ENCODE measurements at places on chromosomes 11 and 22.
A peak's percentile ranks its signal among the peaks of the same experiment; 100 is the strongest.

- DNase-seq, result no peak
These were observed 23.1 kb downstream of the FADD start for GRCh38 chr11:70226183-70226582.

DNA sequence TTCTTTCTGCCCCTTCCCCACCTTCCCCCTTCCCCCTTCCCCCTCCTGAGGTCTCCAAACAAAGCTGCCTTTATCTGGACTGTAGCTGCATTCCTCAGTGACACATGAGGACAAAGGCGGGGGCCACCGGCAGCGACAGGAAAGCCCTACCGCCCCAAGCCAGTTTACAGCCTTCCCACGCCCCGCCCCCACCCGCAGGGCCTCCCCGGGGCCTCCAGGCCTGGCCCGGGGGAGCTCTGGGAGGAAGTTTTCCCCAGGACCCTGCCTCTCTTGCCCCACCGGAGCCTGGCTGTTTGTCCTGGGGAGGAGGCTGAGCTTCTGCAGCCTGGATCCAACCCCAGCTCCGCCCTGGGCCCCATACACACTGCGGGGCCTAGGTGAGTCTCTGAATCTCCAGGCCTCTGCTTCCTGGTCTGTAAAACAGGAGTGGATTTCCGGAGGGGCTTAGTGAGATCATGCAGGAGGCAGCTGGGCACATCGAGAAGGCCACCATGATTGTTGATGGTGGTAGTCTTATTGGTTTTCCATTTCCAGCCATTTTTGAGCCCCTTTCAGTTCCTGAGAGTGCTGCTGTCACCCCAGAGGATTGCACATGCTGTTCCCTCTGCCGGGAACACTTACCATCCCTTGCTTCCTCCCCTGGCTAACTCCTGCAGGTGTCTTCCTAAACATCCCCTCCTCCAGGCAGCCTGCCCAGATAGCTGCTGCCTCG, 130.7 kb downstream of the MN1 start:
- no peak for DNase-seq

GRCh38 chr22:38085501-38085900, 1.5 kb upstream of the SLC16A8 start:
- no peak for DNase-seq

- DNase-seq, result no peak
These were observed 1058.9 kb upstream of the CCDC90B start for GRCh38 chr11:84345027-84345426.

GRCh38 chr11:116177521-116178210, 595.1 kb downstream of the BUD13 start:
- no peak for DNase-seq

GRCh38 chr22:46812788-46813187, 50.3 kb downstream of the TBC1D22A start:
- no peak for DNase-seq

DNA sequence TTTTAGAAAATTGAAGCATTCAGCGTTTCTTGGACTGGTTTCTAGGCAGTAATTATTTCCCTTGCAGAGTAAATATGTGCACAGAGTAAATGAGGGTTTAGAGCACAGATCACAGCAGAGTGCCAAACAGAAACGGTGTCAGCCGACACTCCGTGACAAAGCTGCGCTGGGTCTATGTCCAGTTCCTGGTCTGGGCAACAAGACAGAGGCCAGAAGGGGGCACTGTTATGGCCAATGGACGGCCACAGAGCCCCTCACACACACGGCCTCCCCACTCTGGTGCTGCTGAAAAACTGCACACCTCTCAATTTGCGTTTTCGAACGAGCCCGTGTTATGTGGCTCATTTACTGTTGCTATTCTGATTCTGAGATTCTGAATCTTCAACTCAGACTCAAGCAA, 180.7 kb downstream of the MPPED1 start:
- DNase-seq, result no peak

GRCh38 chr11:17506314-17506713, 29.7 kb upstream of the ABCC8 start:
- no peak for DNase-seq

DNA sequence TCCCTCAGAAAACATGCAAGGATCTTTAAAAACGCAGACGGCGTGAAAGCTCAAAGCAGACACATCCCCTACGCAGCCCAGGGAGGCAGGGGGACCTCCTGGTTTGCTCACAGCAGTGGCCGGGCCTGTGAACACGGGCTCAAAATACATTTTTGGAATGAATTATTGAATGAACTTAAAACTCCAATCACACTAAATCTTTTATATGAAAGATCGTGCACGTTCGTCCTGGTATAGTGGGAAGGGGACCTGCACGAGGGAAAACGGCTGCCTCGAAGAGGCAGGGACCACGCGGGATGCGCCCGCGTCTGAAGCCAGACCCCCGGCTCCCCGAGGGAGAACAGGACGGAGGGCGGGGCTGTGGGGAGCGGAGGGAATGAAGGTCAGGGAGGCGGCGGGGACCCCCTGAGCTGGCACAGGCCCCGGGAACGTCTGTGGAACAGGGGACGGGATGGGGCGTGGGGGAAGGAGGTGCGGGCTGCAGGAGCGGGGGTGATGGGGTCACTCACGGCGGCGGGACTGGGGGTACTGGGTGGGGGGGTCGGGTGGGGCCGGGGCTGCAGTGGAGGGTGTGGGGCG, 1.3 kb upstream of the PANX2 start:
- no peak for DNase-seq

GRCh38 chr11:134062265-134063123, 6.4 kb upstream of the JAM3 start:
- DNase-seq, result no peak

DNA sequence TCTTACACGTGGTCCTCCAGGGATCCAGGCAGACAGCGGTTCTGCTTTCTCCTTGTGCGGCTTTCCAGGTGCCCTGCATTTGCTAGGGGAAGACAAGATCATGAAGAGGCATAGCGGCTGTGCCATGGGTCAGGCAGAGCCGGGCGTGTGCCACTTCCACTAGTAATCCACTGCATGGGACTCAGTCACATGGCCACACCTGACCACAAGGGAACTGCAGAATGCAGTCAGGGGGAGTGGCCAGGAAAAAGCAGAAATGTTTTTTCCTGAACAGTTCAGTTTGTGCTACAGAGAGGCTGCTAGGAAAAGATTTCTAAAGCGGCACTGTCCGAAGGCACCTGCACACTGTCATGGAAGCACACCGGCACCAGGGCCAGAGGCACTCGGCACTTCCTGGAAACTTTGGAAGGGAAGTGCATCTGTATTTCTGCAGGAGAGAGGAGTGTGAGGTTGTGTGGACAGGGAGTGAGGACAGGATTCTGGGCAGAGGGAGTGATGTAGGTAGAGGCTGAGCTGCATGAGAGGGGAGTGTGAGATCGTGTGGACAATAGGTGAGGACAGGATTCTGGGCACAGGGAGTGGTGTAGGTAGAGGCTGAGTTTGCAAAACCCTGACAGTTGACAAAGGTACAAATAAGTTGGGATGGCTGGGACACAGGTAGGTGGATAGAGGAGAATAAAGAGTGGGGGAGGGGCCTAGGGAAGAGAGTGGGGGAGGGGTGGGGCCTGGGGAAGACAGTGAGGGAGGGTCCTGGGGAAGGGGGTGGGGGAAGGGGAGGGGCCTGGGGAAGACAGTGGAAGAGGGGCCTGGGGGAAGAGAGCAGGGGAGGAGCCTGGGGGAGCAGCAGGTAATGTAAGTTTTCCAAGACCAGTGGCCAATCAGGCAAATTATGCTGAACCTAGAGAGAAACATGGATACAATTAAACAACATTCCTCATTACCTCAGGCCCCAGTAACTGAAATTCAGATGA, 1436.3 kb downstream of the TBC1D22A start:
- no peak for DNase-seq

- DNase-seq, result peak; percentile 18
These were observed 166.6 kb downstream of the BRD1 start for GRCh38 chr22:49660794-49661781.

GRCh38 chr11:8321876-8322275, 58.2 kb upstream of the LMO1 start:
- no peak for DNase-seq

- DNase-seq, result no peak
These were observed 23.2 kb downstream of the NF2 start for GRCh38 chr22:29626497-29627195.

GRCh38 chr22:37639070-37639760, at the start of gene SH3BP1:
Gene SH3BP1, plus strand, starts transcription at chr22:37639669. Its CDS starts 119 bp downstream, at chr22:37639788.
- DNase-seq, result no peak

GRCh38 chr22:35850831-35851230, 133.2 kb downstream of the APOL5 start:
- no peak for DNase-seq

DNA sequence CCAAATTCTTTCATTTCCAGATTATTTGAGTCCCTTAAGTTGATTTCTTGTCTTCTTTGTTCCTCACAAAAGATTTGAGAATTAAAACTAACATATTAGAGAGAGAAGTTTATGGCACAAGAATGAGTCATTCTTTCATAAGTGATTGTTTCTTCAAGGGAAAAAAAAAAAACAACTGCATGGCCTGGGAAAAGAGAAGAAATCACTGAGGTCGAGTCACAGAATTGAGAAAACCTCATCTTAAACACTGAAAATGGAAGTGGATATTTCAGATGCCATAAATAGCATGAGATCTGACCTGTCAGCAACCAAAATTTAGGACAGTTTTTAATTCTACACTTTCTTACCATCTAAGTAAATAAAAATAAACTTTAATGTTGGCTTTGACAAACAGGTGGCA, 87.2 kb downstream of the CWF19L2 start:
- no peak for DNase-seq

GRCh38 chr11:128841461-128842072, 25.5 kb downstream of the KCNJ1 start:
- DNase-seq, result no peak

DNA sequence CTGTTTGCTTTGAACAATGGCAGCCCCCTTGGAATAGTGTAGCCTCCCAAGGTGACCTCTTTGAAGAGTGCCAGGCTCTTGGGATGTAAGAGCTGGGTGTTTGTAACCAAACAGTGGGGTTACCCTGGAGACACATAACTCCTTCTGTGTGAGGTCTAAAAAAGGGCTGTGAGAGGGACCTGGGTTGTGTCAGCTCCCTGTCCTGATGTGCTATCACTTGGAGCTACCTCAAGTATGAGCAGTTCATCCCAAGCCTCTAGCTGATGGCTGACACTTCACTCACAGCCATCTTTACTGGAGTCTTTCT, 40.2 kb downstream of the TSPAN18 start:
- DNase-seq, result no peak

- no peak for DNase-seq
These were observed 86.6 kb downstream of the DDX10 start for GRCh38 chr11:108751444-108751843.

DNA sequence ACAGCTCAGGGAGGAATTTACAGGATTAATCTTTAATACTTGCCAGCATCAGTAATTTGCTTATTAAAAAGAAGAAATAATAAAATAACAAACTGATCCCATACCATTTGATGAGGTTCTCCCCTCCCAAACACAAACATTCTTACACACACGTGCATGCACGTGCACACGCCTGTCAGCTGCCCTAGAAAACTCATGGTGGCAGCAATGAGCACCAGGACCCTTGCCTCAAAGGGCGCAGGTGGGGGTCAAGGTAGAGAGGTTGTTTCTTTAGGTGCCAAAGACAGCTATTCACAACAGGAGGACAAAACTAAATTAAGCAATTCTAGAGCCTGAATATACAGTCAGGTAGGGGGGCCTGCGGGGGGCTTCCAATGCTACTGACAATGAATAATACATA, 219.3 kb downstream of the BUD13 start:
- no peak for DNase-seq

DNA sequence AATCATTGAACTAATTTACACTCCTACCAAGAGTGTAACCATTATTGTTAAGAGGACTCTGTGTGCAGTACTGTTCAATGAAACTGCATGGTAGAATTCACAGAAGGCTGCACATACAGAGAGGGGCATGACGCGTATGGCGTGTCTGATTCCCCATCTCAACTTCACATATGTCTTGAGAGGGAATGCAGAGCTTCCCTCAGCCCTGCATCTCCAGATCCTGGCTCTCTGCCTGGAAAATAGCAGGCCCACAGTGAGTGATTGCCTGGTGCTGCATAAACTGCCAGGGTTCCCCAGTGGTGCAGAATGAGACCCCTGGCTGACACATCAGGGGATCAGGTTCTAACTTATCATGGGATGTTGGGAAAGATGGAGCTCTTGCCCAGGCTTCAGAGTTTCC, 260.2 kb upstream of the ISX start:
- DNase-seq, result no peak

DNA sequence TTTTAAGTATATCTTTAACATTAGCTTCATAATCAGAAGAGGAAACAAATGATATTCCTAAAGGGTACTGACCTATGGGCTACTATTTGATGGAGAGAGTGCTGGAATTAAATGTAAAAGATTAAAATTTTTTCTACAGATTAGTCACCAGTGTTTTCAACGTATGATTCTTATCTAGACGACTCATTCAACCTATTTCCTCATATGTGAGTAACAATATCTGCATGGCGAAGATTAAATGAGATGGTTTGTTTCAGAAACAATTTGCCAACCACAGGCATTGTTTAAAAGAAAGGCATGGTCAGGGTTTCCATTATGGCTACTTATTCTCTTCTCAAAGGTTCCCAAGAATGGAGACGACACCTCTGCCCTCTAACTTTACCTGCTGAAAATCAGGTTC, 20.4 kb downstream of the OR56B4 start:
- DNase-seq, result no peak

GRCh38 chr22:19519041-19519926, 4.9 kb downstream of the CLDN5 start:
- DNase-seq, result no peak
